ENCODE measurements at places on chromosomes 5 and 9. TPM values are rescaled to one million over a fixed set of nuclear protein-coding genes. Genes with fewer than 3 reads are reported as not detected.
A peak's percentile ranks its signal among the peaks of the same experiment; 100 is the strongest.

- DNase-seq = no peak
These were observed 186.7 kb downstream of the PDZD2 start for GRCh38 chr5:31825518-31826068.

DNA sequence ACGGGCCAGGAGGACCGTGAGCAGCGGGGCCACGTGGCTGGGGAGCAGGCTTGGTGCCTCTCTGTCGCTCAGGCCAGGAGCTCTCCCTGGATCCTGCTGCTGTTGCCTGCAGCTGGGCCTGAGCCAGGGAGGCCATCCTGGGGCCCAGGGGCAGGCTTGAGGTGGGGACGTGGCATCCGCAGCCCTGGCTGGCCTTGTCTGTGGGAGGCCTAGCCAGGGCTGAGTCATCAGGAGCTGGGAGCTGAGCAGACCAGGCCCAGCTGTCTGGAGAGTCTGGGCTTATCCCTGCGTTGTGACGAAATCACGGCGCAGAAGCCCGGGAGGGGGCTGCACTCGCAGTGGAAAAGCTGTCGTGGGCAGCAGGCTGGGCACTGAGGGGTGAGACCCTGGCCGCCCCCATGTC lies 138.8 kb upstream of the COL5A1 start:
- peak; percentile 77 for DNase-seq

SOHLH1 gene
- total RNA-seq = not detected

- no peak for DNase-seq
These were observed 282.6 kb downstream of the ELAVL2 start for GRCh38 chr9:23543419-23543818.

QRFP gene
- total RNA-seq = not detected

DNA sequence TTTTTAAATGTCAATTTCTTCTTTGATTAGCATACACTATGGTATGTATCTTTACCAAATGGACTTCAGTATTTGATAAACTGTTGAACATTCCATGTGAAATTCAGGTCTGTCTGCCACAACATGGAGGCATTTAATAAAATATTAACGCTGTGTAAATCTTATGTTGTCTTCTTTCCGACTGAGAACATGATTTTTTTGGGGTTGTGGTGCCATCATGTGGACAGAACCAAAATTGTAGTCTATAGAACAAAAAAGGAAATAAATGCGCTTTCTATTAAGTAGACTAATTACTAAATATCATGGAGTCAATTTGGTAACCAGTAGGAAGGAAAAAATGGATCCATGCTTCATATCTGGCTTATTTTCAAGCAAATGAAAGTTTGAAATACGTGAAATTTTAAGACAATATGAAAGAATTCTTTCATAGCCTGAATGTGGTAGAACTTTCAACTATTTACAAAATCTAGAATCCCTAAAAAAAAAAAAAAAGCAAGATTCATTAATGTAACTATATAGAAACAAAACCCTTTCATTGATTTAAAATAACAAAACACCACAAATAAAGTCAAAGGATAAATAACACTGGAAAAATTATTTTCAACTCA lies 2.8 kb upstream of the PLK2 start:
- DNase-seq = no peak

GRCh38 chr9:6884101-6884500 lies 126.3 kb downstream of the KDM4C start:
- DNase-seq = no peak

FOXD4 gene
- total RNA-seq = not detected

- DNase-seq = no peak
These were observed 95.0 kb downstream of the ADAMTSL1 start for GRCh38 chr9:18568973-18569372.

TLE1 gene
- total RNA-seq = 9.8 TPM

- DNase-seq = no peak
These were observed 68.1 kb downstream of the NIPBL start for GRCh38 chr5:36944607-36945225.

- no peak for DNase-seq
These were observed 22.5 kb downstream of the TBC1D2 start for GRCh38 chr9:98232926-98233325.

C9orf153 gene
- total RNA-seq = not detected

SLC1A3 gene
- total RNA-seq = 53.0 TPM

DNA sequence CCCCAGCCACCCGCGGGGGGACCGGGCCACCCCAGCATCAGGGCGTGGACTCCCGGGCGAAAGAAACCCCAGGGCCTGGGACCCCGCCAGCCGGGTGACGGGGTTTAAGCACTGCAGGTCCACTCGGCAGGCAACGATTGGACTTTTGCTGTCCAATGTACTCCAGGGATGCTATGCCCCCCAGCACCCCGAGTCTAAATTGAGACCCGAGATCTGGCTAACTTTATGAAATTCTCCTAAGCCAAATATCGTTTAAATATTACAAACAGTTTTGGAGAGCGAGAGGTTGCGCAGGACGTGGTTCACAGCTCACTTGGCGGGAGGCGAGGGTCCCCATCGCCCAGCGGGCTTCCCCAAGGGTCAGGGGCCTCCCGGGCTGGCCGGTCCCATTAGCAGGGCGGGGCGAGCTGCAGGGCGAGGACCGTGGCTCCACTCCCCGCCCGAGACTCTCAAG lies 384 bp upstream of the MRPS2 start:
- DNase-seq = no peak

C7 gene
- total RNA-seq = 84.1 TPM

DNA sequence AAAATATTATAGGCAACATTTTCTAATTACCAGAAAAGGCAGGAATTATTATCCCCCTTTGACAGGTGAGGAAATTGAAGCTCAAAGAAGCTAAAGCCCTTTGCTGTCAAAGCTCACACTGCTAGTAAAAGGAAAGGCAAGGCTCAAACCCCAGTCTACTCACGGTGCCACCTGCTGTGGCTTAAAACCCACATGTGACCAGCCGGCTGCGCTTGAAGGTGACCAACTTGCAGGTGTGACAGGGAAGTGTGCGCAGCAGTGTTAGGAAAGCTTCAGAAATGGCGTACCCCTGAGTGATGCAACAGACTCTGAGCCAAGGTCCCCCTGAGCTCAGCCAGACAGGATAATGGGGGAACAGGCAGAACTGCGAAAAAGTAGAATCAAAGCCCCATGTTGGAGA lies 45.2 kb downstream of the PAX5 start:
- DNase-seq = no peak

ACTBL2 gene
- total RNA-seq = not detected
